T1000 (cell line): ENCODE measurements at places on chromosomes 7 and 10.

- DNase-seq = no peak
Observed at GRCh38 chr10:7484456-7485243, 73.8 kb upstream of the SFMBT2 start.

DNA sequence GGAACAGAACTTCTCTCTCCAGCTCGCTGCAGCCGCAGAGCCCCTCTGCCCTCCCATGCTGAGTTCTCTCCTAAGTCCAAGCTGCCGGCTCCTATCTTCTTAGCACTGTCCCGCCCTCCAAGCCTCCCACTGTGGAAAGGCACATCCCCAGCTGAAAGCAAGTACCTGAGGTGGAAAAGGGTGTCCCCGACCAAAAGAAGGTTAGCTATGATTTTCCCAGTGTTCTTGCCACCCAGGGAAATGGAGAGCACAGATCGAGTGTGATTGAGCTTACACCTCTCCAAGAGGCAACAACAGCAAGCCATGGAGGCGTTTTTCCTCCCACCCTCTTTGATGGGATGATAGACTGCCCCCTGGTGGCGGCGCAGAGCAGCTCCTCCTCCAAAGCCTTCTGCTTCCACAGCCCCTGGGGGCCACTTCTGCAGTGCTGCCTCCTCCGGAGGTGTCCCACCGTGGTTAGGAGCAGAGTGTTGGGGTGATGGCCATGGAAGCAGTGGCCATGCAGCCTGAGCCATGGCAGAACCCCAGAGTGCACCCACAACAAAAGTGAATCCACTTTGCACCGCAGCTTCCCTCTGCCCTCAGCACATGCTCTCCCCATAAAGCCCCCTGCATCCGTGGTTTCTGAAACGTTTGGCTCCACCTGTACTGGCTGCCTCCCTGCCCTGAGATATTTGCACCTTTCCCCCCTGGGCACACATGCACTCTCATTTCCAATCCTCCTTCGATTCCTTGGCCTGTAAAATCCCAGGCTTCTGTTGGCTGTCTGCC, 143.1 kb upstream of the STK17A start:
- DNase-seq = no peak

DNA sequence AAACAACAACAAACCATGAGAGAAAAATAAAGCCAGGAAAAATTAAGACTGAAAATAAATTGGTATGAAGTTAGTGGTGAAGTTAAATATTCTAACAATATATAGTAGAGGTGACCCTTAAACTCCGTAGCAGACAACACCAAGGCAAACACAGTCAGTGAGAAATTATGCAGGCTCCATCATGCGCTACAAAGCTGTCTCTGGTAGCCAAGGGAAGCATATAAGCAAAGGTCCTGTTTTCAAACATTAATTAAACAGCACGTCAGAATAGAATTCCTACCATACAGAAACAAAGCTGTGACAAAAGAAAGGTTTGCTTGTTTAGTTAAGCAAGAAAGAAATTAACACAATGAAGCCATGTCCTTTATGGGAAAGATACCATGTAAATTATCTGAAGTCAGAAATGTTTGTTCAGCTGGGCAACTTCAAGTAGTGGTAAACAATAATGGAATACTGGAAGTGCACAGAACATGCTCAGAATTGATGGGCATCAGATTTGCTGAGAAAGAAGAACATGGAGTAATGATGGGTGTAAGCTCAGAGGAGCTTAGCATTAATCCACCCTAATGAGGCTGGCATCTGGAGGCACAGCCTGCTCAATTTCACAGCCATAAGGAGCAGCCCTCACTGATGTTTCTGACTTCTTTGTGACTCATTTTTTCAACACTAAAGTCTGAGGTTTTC, 75.7 kb downstream of the IGF2BP3 start:
- no peak for DNase-seq

- DNase-seq = no peak
Observed at GRCh38 chr10:86693721-86694369, 25.5 kb downstream of the LDB3 start.

DNA sequence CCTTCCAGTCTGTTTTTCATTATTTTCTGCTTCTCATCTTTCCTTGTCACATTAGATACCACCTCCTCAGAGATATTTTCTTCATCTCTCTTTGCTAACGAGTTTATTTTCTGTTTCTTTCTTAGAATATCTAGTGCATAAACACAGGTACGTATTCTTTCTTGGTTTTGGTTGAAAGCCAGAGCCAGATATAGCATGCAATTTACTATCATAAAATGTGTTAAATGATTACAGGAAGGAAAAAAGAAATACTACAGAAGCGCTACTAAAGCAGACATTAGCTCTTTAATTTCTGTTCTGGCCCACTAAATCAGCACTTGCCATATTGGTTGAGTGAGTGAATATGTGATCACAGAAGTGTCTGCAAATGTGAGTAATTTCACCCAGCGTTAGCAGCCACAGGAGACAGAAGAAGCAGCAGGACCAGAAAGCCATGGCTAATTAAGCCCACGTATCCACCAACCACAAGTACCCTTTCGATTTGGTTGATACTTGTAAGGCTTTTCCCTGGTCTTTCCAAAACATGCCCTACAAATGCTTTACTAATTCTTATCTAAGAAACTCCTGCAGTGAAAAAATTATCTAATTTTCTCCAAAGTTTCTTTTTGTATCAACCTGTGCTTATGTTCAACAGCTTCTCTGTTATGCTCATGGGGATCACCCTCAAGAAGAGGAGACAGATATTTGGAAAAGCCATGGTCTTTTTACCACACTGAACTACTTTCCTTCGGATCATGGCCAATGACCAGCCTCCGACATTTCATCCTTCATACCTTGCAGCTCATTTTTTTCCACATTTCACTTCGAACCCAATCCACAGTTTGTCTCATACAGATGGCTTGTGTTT, 23.1 kb upstream of the MACC1 start:
- DNase-seq = no peak

- no peak for DNase-seq
Observed at GRCh38 chr10:125871338-125871737, 9.8 kb downstream of the DHX32 start.

GRCh38 chr7:116231949-116232348, 21.6 kb downstream of the TES start:
- no peak for DNase-seq

GRCh38 chr10:24162206-24162985, 46.5 kb upstream of the KIAA1217 start:
- DNase-seq = no peak

DNA sequence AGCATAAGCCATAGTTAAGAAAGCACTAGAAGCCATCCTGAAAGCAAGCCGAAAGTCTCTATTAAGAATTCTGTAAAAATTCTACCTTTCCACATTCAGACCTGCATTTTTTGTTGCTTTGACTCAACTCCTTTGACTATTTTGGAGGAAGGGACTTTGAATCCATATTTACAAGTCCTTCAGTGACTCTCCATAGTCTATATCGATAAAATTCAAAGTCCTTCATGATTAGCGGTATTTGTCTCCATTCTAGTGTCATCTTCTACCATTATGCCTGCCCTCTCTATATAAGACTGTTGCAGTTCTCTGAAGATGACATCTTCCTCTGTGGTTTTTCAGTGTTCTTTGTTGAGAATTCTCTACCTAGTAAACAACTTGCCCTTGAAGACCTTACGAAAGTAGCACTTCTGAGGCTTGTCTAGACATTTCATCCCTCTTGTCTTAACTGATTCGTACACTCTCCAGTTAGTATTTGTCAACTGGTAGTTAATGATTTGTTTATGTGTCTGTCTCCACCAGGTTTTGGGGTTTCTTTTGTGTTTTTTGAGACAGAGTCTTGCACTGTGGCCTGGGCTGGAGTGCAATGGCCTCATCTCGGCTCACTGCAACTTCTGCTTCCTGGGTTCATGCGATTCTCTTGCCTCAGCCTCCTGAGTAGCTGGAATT, 1.7 kb downstream of the CCSER2 start:
- DNase-seq = no peak

GRCh38 chr10:75466886-75467285, 35.5 kb downstream of the LRMDA start:
- peak; percentile 3 for DNase-seq

- DNase-seq = no peak
Observed at GRCh38 chr10:13612654-13613373, 26.0 kb downstream of the PRPF18 start.

GRCh38 chr10:21677551-21677950, 143.5 kb downstream of the MLLT10 start:
- DNase-seq = no peak

DNA sequence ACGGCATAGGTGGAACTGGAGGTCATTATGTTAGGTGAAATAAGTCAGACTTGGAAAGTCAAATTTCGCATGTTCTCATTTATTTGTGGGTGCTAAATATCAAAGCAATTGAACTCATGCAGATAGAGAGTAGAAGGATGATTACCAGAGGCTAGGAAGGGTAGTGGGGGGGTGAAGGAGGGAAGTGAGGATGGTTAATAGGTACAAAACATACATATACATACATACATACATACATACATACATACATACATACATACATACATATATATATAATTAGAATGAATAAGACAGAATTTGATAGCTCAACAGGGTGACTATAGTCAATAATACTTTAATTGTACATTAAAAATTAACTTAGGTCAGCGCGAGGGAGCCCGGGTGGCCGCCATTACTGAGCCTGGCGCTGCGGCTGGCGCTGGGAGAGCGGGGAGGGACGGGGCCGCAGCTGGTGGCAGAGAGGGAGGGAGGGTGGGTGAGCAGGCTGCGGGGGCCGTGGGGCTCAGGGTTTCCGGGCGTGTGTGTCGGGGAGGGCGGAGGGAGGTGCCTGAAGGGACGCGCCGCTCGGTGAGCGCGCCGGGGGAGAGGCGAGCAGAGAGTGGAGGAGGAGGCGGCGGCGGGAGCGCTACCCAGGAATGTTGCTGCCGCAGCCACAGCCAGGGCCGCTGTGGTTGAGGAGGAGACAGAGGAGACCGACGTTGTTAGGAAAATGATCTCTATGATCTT, 85.8 kb upstream of the EGFR start:
- DNase-seq = peak; percentile 61

- DNase-seq = no peak
Observed at GRCh38 chr7:94422136-94422535, 27.4 kb downstream of the COL1A2 start.

DNA sequence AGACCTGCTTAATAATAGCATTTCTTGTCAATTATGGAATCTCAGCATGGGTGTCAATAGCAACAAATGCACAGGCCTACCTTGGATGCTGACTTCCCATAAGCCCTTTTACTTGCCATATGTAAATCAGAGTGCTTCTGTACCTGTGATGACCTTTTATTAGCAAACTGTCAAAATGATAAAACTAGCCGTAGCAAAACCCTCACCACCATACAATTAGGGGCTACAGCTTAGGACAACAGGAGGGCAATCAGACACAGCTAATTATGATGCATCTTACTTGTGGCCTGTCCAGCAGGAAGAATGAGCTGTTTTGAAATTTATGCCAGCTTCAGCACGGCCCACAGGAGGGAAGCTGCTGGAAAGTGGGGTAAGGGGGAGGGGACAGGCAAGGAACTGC, 201.6 kb downstream of the TAX1BP1 start:
- no peak for DNase-seq

DNA sequence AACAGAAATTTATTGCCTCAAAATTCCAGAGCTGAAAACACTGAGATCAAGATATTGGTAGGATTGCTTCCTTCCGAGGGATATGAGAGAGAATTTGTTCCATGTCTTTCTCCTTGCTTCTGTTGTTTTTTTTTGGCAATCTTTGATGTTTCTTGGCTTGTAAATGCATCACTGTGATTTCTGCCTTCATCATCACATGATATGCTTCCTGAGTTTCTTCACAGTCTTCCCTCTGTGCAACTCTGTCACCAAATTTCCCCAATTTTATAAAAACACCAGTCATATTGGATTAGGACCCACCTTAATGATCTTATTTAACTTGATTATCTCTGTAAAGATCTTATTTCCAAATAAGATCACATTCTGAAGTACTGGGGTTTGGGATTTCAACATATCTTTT, 14.7 kb downstream of the TMEM236 start:
- DNase-seq = no peak

- DNase-seq = no peak
Observed at GRCh38 chr10:128686630-128687278, 560.5 kb upstream of the MKI67 start.

DNA sequence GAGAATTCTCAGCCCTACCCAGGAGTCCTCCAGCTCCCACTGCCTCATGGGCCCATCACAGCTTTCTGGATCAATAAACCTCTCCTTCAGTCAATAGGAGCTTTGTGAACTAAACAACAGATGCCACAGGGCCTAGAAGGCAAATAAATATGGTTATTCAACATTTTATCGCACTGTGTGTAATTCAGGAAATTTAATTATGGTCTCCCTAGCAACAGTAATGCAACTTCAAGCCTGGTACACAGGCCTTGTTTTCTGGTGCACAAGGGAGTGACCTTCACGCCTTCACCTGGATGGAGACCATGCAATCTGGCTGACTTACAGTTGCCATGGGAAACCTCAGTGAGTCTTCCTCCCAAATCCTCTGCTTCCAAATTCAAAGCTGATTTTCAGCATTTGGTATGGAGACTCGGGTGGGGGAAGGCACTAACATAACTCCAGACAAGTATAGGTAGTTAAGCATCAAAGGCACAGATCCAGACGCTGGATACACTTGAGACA, 441.0 kb upstream of the NPVF start:
- no peak for DNase-seq
